ENCODE measurements at places on chromosomes 3 and 15.

- no peak for DNase-seq
Observed at GRCh38 chr15:98501192-98501591, 147.1 kb upstream of the IGF1R start.

DNA sequence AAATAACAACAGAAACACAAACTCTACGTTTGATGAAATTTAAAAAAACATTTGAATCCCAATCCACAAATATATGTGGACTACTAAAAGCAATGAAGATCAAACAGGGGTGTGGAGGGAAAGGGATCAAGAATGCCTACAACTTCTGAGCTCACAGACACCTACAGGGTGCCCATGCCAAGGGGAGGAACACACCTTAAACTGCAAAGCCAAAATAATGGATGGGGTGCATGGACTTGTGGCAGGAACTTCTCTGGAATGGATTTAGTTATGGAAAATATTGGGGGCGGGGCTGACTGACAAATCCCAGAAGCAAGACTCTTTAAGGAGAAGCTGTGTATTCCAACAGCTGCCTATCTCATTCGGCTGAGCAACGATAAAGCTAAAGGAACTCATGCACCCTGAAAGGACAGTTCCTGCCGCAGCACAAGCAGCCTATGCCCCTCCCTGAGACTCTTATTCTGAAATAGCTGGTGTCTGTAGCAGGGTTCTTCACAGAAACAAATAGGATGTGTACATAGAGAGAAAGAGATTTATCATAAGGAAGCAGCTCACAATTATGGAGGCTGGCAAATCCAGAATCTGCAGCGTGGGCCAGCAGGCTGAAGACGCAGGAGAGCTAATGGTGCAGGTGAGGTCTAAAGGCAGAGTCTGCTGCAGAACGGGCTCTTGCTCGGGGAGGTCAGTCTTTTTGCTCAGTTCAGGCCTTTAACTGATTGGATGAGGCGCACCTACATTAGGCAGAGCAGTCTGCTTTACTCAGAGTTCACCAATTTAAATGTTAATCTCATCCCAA is 24.5 kb upstream of the PLA2G4D start:
- no peak for DNase-seq

DNA sequence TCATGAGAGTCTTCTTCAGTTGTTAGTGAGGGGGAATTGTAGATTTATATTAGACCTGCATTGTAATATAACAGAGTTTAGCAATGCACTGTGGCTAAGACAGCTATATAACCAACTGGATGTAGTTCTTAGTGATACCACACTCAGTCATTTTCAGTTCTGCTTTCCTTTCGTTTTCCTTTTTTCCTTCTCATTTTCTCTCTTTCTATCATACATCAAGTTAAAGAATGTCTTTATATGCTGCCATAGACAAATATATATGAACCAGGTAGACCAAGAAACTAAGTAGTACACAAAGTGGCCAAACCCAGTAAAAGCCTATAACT is 43.7 kb upstream of the CD47 start:
- no peak for DNase-seq

GRCh38 chr3:159629329-159630084 is 359.1 kb upstream of the IL12A start:
- no peak for DNase-seq

DNA sequence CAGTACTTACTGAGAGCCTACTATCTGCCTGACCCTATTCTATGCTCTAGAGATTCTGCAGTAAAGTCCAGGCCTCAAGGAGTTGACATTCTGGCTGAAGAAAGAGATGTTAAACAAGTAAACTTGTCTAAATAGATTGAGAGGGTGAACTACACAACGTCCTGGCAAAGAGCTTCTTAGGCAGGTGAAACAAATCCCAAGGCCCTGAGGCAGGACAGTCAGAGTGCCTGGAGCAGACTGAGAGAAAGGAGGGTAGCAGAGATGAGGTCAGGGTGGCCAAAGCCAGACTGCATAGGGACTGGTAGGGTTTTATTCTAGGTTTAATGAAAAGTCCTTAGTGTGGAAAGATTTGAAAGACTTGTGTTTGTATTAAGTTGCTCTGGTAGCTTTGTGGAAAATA is 84.5 kb upstream of the ATP11B start:
- no peak for DNase-seq

DNA sequence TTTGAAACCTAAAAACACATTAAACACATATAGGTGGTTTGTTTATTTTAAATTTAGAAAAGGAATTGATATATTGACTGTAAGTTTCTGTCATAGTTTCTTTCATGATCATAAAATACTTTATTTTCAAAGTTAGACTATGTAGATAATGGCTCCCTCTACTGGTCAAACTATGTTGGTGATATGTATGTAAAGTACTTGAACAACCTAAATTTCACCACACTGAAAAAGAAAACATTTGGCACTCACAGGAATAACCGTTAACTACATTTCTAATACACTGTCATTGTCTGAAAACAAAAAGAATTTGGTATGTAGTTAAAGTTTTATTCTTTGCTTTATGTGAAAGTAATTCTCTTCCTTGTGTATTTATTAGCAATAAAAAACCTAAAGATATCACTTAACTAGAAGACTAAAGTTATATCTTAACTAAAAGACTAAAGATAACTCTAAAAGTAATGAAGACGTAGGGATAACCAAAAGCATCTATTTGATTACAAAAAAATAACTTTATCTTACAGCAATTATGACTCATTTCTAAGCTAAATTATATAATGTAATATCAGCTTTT is 427.5 kb downstream of the VGLL3 start:
- no peak for DNase-seq

GRCh38 chr15:68379759-68380290 is 52.1 kb downstream of the ITGA11 start:
- DNase-seq, result no peak

DNA sequence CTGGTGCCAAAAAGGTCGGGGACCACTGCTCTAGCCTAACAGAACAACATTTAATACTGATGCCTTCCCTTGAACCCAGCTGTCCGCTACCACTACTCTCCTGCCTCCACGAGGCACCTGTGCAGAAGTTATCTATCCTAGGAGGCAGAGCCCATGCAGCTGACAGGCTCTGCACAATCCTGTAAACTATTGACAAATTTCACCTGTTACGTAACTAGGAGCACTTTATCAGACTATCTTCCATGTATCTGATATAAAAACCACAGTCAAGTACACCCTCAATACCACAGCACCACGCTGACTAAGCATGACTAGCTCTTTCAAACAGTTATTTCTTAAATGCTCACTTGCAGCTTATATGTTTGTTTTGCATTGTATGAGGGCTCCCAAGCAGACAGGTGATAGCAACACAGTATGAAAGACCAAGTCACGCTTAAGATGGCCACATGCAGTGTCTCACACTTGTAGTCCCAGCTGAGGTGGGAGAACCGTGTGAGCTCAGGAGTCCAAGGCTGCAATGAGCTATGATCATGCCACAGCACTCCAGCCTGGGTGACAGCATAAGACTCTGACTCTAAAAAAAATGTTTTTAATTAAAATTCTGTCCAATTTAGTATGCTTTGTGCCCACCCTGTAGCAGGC is 4.5 kb upstream of the IL17RC start:
- peak; percentile 77 for DNase-seq

DNA sequence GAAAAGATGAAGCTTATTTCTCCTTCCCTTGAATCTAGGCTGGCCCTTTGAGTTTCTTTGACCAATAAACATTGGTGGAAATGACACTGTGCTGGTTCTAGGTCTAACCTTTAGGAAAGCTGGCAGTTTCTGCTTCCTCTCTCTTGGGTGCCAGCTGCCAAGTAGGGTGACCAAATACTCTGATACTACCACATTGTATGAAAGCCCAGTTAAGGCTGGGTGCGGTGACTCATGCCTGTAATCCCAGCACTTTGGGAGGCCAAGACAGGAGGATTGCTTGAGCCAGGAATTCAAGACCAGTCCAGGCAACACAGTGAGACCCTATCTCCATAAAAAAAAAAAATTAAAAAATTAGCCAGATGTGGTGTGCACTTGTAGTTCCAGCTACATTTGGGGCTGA is 320.7 kb downstream of the ZNF621 start:
- no peak for DNase-seq

- no peak for DNase-seq
Observed at GRCh38 chr3:64627471-64628321, 60.1 kb downstream of the ADAMTS9 start.

DNA sequence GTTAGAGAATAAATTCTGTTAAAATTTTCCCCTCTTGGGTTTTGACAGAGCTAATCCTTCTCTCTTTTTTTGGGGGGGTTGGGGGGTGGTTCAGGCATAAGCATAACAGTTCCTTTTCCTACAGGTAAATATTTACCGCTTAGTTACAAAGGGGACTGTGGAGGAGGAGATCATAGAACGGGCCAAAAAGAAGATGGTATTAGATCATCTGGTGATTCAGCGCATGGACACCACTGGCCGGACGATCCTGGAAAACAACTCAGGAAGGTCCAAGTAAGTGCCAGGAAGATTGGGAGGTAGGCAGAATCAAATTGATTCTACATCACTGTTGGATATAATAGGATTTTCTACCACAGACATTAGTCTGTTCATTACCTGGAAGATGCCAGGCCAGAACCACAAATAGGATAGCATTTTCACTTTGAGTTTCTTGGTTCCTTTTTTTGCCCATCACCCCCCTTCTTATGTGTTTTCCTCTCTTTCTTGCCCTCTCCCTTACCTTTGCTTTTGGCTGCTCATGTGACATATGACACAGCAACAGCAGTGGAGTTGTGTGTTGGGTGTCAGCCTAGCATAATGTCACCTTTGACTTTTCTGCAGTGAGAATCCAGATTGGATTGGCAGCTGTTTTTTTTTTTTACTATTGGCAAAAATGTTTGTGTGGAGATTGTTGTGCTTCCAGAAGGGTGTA is 79.0 kb downstream of the CHD2 start:
- DNase-seq, result no peak

- no peak for DNase-seq
Observed at GRCh38 chr3:171556148-171556547, 95.9 kb upstream of the TNIK start.

DNA sequence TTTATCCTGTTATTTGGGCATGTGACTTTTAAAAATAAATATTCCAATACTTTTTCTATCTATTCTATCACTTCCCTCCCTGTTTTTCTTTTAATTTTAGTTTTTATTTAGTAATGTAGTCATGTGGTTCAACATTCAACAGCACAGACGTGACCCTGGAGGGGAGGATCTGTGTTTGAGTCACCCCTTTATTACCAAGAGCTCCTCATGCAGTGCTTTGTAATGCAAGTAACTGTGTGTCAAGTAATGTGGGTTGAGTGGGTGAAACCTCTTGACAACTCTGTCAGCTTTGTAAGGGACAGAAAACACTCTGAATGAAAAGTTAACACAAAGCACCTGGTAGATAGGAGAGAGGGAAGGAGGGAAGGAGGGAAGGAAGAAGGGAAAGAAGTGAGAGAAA is 89.7 kb upstream of the FGF12 start:
- no peak for DNase-seq

GRCh38 chr3:37963016-37963415 is 27.6 kb upstream of the VILL start:
- no peak for DNase-seq

- DNase-seq, result no peak
Observed at GRCh38 chr3:27714692-27715453, 7.2 kb downstream of the EOMES start.

GRCh38 chr3:10683106-10683505 is 132.9 kb upstream of the SLC6A11 start:
- no peak for DNase-seq

GRCh38 chr3:99640214-99640851 is 1.9 kb downstream of the COL8A1 start:
- no peak for DNase-seq

DNA sequence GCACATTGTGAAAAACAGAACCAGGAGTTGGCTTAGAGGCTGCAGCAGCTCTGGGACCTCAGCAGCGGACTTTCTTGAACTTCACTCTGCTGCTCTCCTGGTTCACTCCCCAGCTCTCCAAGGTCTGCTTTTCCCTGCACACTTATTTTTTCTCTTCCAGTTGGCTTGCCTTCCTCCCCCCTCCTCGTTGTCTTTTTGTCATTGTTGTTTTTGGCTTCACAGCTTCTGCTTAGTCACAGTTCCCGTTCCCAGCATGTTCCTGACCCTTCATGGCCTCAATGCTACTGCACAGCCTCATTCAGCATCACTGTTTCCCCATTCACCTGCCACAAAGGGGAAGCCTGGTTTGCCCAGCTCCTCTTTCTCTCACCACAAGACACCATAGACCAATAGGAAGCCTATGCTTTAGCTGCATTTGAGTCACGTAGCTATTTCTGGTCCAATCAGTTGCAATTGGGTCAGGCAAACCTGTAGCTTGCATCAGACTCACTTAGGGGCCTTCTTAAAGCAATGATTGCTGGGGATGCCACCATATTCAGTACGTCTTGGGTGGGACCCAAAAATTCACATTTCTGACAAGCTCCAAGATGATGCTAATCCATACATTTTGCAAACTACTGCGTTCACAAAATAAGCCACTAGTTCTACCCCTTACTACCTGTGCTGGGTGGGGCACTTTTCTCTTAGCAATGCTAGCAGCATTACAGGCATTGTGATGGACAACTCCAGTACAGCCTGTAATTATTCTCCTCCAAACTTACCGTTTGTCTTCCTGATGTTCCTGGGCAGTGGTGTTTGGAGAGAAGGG is 7.8 kb upstream of the SUMF1 start:
- peak; percentile 83 for DNase-seq

GRCh38 chr3:57012847-57013246 is 47.6 kb upstream of the SPATA12 start:
- no peak for DNase-seq

- no peak for DNase-seq
Observed at GRCh38 chr3:184377882-184378445, at the start of gene THPO. TSS of gene THPO (minus strand) at chr3:184378207. CDS start at chr3:184376259, 1,948 bp downstream.
